Fibroblast of gingiva (primary cell): ENCODE measurements at places on chromosomes 3 and 15.

- no peak for DNase-seq
Observed at GRCh38 chr3:102605153-102605552, 170.3 kb downstream of the ZPLD1 start.

- peak; percentile 54 for DNase-seq
Observed at GRCh38 chr15:34883042-34883441, 86.5 kb downstream of the AQR start.

DNA sequence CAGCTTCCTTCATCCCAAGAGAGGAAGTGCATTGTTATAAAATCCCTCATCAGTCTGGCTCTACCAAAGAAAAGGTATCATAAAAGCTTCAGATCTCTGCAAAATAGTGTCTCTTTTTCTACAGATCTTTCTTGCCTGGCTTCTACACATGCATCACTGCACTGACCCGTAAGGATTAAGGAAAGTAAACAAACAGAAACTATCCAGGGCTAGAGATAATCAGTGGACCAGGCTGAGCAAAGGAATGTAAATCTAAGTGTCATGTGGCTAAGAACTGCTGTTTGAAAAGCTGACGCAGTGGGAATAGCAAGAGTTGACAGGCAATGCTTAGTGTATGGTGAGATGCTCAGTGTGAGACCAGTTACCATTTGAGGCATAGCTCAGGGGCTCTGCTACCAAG, 339.7 kb downstream of the IL5RA start:
- no peak for DNase-seq

- DNase-seq = peak; percentile 50
Observed at GRCh38 chr3:185781759-185782158, 43.1 kb downstream of the IGF2BP2 start.

DNA sequence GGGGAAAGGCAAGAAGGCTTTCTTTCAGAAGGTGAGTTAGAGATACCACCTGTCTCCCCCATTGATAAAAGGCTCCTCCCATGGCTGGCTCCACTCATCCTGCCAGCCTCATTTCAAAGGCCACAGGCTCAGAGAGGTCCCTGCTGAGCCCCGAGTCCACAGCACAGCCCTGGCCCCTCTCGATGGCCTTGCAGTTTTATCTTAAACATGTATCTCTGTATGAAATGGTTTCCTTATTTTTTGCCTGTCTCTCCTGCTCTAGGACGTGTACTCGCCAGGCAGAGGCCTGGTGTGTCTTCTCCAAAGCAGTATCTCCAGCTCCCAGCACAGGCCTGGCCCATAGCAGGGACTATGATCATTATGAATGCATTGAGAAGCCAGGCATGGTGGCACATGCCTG, 160.5 kb upstream of the NSMCE3 start:
- no peak for DNase-seq

DNA sequence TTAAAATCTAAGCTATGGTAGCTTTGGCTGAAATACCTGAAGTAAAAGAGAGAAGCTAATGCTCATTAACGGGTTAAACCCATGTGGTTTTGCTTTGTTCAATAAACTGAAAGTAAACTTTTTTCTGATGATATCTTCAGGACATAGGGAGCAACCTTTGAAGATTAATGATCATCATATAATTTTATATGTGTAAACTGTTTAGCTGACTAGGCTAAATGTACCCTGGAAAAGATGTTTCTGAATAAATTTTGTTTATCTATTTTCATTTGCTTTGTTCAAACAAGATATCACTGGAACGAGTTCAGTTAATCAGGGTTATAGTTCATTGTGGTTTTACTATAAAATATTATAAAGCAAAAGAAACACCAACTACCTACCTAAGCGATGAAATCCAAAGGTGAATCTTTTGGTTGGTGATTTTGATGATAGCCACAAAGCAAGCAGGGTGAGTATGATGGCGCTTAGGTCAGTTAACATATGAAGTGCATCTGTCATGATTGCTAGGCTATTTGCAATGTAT, 11.7 kb downstream of the SLC30A4 start:
- no peak for DNase-seq

DNA sequence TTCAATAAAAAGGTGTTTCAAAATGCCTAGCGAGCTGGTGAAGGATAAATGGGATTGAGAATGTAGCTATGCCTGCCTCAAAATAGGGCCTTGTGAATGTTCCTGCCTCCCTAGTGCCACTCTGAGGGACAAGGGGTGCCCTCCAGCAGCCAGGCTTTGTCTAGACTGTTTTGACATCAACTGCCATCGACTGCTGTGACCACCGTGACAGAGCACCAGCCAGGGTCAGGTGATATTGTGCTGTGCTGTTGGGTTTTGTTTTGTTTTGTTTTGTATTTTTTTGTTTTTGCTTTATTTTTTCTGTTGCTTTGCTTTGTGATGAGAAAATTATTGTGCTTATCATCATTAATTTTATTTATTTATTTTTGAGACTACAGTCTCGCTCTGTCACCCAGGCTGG, 144.8 kb downstream of the SMAD6 start:
- DNase-seq = no peak

- peak; percentile 62 for DNase-seq
Observed at GRCh38 chr15:24772686-24773373, 97.3 kb downstream of the NPAP1 start.

- DNase-seq = peak; percentile 60
Observed at GRCh38 chr3:146543461-146544001, 876 bp downstream of the PLSCR1 start.

GRCh38 chr15:47570881-47571640, 146.2 kb upstream of the SEMA6D start:
- DNase-seq = no peak

DNA sequence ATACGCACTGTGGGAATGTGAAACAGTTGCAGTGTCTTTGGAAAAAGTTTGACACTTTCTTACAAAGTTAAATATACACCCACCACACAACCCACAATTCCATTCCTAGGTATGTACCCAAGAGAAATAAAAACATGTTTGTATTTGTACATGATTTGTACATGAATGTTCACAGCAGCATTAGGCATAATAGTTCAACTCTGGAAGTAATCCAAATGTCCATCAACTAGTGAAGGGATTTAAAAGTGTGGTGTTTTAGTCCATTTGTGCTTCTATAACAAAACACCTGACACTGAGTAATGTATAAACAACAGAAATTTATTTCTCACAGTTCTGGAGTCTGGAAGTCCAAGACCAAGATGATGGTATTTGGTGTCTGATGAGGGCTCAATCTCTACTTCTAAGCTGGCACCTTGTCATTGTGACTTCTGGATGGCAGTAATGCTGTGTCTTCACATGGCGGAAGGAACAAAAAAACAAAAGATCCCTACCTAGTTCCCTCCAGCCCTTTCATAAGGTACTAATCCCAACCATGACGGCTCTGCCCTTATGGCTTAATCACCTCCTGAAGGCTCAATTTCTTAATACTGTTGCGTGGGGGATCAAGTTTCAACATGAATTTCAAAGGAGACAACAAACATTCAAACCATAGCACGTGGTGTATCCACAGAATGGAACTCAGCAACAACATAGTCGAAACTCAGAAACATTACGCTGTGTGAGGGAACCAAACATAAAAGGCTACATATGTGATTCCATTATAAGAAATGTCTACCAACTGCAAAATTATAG, 120.5 kb downstream of the AQP9 start:
- peak; percentile 16 for DNase-seq

DNA sequence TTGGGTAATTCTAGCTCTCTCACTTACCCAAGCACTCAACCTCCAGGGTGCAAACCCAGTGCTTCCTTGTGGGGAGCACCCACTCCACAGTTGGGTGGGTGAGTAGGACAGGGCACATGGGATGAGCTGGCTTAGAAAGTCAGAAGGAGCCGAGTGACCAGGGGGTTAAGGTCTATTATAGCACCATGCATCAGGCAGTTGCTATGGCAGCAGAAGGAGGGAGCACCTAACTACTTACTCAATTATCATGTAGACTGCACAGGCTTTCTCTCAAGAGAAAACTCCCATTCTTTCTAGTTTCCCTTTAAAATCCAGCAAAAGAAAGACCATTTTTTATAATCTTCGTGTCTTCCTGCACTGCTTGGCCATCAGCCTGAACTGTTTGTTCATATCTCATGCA, 163.0 kb downstream of the OCA2 start:
- DNase-seq = no peak

DNA sequence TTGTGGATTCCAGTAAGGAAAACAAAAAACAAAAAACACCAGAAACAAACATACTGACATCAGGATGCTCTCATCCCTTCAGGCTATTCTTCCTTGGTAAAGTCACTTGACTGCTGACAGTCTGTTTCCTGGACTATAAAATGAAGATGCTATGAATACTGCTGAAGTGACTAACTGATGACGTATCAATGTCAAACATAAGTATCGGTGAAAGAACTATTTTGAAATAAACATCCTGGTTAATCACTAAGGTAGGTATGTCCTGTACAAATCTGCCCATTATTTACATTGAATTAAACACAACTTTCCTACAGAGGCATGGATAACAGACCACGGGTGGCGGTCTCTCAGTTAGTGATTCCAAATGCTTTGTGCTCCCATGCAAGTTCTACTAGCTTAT, 45.9 kb downstream of the CHAC1 start:
- peak; percentile 42 for DNase-seq

DNA sequence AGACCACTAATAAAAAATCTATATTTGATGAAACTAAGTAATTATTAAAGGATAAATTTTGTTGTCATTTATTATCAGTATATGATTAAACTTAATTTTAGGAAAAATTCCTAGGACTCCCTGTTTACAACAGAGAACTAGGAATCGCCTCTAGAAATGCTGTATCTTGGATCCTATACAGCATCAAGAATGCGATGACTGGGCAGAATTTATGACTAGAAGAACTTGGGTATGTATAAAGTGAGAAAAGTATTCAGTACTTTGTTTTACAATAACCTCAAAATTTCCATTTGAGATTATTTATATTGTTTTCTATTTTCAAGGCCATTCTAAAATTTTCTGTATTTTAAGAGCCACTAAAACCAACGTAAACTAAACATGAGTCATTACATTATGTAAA, 82.3 kb upstream of the AGTR1 start:
- no peak for DNase-seq

- peak; percentile 99 for DNase-seq
Observed at GRCh38 chr3:156615592-156616173, 58.7 kb upstream of the TIPARP start.

GRCh38 chr15:55360256-55360655, 41.2 kb downstream of the PIGB start:
- no peak for DNase-seq

GRCh38 chr3:126013751-126014156, 44.8 kb downstream of the ROPN1B start:
- DNase-seq = no peak

DNA sequence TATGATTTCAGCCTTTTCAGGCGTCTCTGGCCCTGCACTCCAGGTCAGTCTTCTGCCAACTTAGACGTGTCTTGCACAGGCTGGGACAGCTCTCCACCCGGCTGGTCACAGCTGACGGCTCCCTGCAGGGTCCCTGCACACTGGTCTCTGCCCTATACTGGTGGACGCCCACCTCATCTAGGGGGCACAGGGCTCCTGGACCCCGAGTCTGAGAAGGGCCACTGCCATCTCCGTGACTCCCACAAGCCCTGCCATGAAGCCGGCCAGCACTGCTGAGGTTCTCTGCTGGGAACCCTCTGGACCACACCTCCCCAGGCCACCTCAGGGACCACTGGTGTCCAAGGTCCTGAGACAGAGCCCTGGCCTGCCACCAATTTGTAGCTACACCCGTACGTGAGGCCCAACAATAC, 40.5 kb downstream of the CYFIP1 start:
- DNase-seq = no peak

DNA sequence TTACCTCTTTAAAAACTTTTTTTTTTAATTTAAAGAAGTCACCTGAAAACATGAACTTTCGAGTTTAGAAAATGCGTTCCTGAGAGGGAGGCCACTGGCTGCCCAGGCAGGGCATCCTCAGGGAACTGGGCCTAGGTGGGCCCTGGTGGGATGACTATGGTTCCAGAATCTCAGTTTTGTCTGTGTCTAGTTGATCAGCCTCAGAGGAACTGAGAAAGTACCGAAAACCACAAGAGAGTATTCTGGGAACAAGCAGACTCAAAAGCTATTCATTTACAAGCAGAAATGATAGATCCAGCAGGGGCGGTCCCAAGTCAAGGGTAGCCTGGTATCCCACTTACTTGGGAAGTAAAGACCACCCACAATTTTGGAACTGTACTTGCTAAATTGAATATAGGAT, 10.5 kb downstream of the WWTR1 start:
- no peak for DNase-seq

DNA sequence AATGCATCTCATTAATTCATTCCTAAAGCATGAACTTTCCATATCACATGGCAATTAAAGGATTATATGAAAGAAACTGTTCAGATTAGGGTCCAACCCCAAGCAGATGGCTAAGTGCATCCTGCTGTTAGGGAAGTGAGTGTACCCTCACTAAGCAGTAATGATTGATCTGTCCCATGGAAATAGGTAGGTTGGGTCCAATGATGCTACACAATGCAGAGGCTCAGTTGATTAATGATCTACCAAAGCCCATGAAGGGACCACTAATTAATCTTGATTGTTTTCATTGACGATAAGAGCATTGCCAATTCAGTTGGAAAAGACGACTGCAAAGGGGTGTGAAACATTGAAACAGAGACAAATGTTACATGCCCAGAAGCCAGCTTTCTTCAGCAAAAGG, 194.5 kb upstream of the LRTM1 start:
- no peak for DNase-seq

DNA sequence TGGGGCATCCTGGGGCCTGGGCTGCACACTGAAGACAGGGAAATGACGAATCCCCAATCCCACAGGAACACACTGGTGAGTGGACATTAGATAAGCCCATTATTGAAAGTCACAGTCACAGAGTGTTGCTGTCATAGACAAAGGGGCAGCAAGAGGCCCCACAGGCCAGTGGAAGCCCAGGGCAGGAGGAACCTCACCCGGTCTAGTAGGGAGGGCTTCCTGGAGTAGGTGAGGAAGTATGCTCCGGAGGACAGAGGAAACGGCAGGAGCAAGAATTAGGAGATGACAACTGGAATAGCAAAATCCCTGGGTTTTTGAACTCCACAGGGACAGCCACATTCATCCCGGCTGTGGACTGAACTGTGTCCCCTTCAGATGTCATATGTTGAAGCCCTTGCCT, 101.2 kb downstream of the TPRA1 start:
- no peak for DNase-seq

DNA sequence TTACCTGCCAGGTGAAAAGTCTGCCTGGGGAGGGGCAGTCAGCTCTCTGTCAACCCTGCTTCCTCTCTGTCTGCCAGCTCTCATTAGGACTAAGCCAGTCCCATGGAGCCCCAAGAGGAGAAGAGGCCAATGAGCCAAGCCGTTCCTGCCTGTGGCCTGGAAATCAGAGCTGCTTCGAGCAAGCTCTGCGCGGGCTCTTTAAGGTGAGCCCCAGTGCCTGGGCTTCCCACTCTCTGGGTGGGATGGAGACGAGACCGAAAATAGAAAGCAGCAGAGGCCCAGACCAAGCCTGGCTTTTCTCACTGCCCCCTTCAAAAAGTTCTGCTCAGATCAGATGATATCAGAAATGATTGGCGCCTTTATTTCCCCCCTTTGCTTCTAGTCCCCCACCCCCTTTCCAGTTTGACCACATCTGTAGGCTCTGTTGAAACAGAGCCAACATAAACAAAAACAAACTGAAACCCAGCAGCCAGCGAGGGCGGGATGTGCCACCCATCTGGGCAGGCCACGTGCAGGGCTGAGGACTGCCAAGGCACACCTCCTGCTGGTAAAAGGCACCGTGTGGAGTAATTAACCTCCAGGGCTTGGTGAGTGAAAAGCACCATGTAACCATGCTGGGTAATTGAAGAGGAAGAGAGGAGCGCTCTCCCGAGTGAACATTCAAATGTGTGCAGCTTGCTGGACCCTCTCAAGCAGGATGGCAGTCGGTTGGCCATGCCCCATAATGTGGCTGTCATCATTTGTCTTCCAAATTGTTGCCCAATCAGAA, 471.0 kb upstream of the PROK2 start:
- DNase-seq = peak; percentile 18
